ENCODE measurements at places on chromosomes 11 and 22.

DNA sequence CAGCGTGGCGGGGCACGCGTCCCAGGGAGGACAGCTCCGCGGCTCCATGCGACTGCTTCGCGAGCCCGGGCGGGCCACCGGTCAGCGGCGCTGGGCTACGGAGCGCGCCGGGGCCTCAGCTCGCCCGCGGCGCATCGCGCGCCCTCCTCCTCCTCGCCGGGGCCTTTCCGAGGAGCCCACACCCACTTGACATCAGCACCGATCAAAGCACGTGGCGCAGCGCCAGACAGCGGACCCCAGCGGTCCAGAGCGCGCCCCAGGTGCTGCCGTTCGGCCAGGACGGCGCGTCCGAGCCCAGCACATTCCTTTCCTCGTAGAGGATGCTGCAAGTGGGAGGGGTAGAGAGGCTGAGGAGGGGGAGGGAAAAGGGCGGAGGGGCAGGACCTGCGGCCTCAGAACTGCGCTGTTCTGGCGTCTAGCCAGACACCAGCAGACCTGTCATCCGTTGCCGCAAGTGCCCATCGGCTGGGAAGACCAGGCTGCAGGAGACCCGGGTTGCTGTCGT is 88.6 kb downstream of the PLEKHA7 start:
- peak; percentile 82 for DNase-seq

- no peak for DNase-seq
Measured at GRCh38 chr11:115409691-115410220, 94.5 kb downstream of the CADM1 start.

DNA sequence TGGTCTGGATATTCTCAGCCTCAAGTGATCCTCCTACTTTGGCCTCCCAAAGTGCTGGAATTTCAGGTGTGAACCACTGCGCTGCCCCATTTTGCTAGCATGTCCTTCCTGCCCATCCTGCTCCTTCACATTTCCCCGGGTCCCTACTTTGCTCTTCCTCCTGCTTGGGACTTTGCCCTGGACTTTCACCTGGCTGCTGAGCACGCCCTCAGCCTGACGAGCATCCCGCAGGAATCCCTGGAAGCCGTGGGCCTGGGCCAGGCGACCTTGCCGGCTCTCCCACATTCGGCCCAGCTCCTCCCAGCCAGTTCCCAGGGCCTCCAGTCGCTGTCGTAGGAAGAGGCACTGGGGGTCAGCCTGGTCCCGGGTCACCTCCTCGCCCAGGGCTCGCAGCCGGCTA is 22.6 kb upstream of the RBM4B start:
- DNase-seq, result no peak

- peak; percentile 91 for DNase-seq
Measured at GRCh38 chr11:126284829-126285228, 1.9 kb downstream of the TIRAP start.

DNA sequence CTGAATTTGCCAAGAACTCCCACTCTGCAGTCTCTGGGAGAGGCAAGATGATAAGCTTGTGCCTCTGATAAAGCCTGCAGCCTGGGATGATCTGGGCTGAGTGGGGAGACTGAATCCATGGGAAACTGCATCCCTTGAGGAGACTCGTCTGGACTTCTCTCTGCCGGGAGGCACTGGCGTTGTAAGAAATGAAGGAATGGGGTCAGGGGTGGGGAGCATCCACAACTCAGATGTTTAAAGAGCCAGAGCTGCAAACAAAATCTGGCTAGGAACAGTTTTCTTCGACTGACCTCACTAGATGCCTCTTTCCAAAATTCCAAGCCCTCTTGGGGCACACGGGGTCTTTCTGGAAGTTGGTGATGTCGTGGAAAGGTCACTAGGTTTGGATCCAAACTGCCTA is 64.4 kb downstream of the SPON1 start:
- no peak for DNase-seq

DNA sequence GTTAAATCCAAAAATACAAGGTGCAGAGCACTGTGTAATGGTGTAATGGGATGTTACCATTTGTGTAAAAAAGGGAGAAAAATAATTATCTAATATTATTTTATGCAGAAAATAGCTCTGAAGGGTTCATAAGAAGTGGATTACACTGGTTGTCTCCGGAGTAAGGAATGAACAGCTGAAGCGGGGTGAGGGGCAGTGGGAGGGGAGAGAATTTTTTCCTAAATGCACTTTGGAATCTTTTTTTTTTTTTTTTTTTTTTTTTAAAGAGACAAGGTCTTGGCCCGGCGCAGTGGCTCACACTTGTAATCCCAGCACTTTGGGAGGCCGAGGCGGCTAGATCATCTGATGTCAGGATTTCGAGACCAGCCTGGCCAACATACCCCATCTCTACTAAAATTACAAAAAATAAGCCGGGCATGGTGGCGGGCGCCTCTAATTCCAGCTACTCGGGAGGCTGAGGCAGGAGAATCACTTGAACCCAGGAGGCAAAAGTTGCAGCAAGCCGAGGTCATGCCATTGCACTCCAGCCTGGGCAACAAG is 6.8 kb upstream of the POLR3H start:
- DNase-seq, result no peak

- no peak for DNase-seq
Measured at GRCh38 chr22:25896098-25896497, 154.1 kb downstream of the MYO18B start.

Measured in kidney tubule cell (primary cell).